T-helper 17 cell (primary cell): ENCODE measurements at places on chromosomes 1 and 21.

GRCh38 chr1:179828554-179829110 lies 49.0 kb downstream of the TOR1AIP2 start:
- peaks cover 20% of the 10 kb centered on the region for H3K4me1 ChIP-seq
- no peak for DNase-seq
- peaks cover 3% of the 10 kb centered on the region for H3K36me3 ChIP-seq
- no peak overlapping the region for H3K4me3 ChIP-seq
- peaks cover 10% of the 10 kb centered on the region for H3K27me3 ChIP-seq
- H3K27ac ChIP-seq, result no peak overlapping the region

GRCh38 chr1:7565099-7565750 lies 205.9 kb upstream of the VAMP3 start:
- H3K27ac ChIP-seq, result no peak overlapping the region
- no peaks in the 10 kb centered on the region for H3K36me3 ChIP-seq
- no peak overlapping the region for H3K4me3 ChIP-seq
- no peaks in the 10 kb centered on the region for H3K4me1 ChIP-seq
- H3K27me3 ChIP-seq, result peaks cover 10% of the 10 kb centered on the region
- DNase-seq, result no peak

DNA sequence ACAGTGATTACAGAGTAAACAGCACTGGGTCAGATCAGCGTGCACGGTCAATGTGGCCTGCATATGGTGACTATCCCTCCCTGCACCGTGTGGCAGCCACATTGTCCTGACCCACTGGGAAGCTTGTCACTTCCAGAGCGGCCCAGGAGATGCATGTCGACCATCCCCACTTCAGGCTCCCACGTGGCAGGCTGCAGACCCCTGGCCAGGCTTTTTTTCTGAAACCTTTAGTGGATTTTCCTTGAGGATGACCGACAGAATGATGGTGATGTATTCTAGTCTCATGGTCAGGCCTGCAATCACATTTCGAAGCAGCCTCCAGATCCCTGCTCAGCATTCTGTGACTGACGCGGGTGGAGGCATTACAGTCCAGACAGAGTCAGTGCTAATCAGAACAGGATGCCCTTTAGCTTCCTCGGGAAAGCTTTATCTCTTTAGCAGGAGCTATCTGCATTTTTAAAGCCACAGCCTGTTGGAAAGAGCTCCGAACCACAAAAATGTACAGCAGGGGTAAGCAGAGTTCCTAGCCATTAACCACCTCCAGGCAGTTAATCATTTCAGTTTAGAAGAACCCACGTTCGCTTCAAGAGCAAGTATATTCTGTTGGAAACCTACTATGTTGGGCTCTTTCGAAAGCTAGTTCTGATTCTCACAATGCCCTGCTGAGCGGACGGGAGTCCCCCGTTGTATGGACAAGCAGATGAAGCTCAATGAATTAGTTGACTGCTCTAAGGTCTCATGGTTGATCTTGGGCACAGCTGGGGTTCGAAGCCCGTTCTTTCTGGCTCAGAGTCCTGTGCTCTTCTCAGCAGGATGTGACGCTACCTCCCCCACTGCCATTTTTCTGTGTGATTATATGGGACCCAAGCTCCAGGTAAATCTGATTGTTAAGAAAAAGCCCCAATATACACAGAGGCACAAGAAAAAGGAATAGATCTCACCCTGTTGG lies 56.5 kb downstream of the IRF2BP2 start:
- H3K27ac ChIP-seq, result no peak overlapping the region
- H3K4me1 ChIP-seq, result no peaks in the 10 kb centered on the region
- peaks cover 10% of the 10 kb centered on the region for H3K27me3 ChIP-seq
- DNase-seq, result no peak
- H3K36me3 ChIP-seq, result no peaks in the 10 kb centered on the region
- H3K4me3 ChIP-seq, result no peak overlapping the region

DNA sequence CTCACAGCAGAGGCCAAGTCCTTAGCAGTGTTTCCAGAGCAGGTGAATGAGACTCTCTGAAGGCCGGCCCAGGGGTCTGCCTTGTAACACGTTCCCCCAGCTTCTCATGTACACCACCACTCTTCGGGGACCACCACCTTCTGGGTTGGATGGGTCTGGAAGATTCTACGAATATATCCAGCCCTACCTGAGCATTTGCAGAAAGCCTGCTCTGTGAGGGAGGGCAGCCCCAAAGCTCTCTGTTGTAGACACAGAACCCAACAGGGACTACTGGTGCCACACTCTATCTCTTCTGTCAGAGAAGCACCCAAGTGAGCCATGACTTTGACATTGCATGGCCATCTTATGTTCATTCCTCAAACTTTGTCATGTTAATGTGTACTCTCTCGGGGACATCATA lies 61.8 kb downstream of the CD247 start:
- no peaks in the 10 kb centered on the region for H3K36me3 ChIP-seq
- DNase-seq, result no peak
- peak overlapping the region; percentile 91 for H3K4me3 ChIP-seq
- peaks cover 40% of the 10 kb centered on the region for H3K4me1 ChIP-seq

DNA sequence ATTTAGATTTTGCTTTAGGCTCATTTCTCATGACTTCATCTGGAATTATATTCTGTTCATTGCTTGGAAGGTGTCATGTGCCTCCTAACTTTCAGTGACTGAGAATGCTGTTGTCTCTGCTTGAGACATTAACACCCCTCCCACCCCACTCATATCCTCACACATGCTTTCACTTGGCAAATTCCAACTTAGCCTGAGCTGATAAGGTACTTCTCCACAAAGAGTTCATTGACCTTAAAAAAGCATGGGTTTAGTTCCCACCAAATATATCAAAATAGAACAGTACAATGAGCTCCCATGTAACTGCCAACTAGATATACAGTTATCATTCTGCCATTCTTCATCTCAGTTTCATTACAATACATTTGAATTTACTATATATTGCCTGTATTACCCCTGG lies 576.5 kb upstream of the ADGRL2 start:
- H3K36me3 ChIP-seq, result no peaks in the 10 kb centered on the region
- H3K27me3 ChIP-seq, result no peaks in the 10 kb centered on the region
- H3K4me1 ChIP-seq, result no peaks in the 10 kb centered on the region
- no peak for DNase-seq

DNA sequence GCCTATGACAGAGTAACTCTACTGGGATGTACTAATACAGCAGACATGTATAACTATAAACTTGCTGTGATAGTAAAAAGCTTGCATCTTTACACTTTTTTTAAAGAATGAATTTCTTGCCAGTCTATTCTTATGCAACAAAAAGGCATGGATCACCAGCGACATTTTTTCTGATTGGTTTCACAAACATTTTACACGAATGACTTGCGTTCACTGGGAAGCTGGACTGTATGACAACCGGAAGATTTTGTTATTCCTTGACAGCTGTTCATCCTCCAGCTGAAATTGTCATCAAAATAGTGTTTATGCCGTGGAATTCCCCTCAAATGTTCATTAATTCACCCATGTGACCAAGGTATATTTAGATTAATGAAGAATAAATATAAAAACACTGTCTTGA lies 131.0 kb downstream of the XPR1 start:
- peaks cover 2% of the 10 kb centered on the region for H3K4me1 ChIP-seq
- H3K36me3 ChIP-seq, result no peaks in the 10 kb centered on the region
- no peak overlapping the region for H3K4me3 ChIP-seq
- H3K27me3 ChIP-seq, result no peaks in the 10 kb centered on the region
- no peak overlapping the region for H3K27ac ChIP-seq

DNA sequence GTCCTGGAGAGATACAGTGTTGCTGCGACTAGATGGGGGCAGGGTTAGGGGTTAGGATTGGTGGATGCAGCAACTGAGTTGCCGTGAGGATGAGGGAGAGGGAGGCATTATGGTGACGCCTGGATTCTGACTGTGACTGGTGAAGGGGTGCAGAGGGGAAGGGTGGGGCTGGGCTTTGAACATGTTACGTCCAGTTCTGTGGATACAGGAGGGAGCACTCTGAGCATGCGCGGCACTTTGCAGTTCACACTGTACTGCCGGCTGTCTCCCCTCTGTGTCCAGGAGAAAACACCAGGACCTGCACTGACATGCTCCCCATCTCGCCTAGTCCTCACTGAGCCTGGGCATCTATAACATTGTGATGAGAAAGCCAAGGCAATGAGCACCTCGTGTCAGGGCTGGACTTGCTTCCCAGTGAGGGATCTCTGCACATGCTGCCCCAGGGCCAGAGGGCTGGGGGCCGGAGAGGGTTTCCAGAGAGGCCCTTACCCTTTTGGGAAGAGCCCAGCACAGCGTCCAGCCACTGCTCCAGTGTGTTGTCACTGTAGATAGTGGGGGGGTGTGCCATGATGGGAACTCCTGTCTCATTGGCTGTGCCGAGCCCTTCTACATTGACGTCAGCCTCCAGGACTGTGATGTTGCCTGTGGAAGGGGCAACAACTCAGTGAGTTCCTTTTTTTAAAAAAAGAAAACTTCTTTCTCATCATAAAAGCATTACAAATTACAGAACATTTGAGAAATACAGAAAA lies 7.6 kb downstream of the FAM151A start:
- peaks cover 4% of the 10 kb centered on the region for H3K36me3 ChIP-seq
- H3K4me1 ChIP-seq, result peaks cover 5% of the 10 kb centered on the region
- H3K4me3 ChIP-seq, result no peak overlapping the region
- DNase-seq, result no peak
- no peak overlapping the region for H3K27ac ChIP-seq

GRCh38 chr1:91011726-91012125 lies 10.1 kb downstream of the ZNF644 start:
- no peaks in the 10 kb centered on the region for H3K27me3 ChIP-seq
- DNase-seq, result no peak
- peaks cover 65% of the 10 kb centered on the region for H3K4me1 ChIP-seq
- peak overlapping the region; percentile 83 for H3K4me3 ChIP-seq

- H3K4me3 ChIP-seq, result no peak overlapping the region
- H3K36me3 ChIP-seq, result no peaks in the 10 kb centered on the region
- no peak for DNase-seq
- H3K4me1 ChIP-seq, result peaks cover 13% of the 10 kb centered on the region
- H3K27me3 ChIP-seq, result no peaks in the 10 kb centered on the region
These were observed 59.6 kb upstream of the C1orf87 start for GRCh38 chr1:60133000-60133673.

- H3K27me3 ChIP-seq, result peaks cover 11% of the 10 kb centered on the region
- H3K27ac ChIP-seq, result no peak overlapping the region
- no peak for DNase-seq
- no peak overlapping the region for H3K4me3 ChIP-seq
These were observed 1438.4 kb upstream of the B3GALT2 start for GRCh38 chr1:194624833-194625232.

- peaks cover 3% of the 10 kb centered on the region for H3K36me3 ChIP-seq
- no peak for DNase-seq
- peaks cover 2% of the 10 kb centered on the region for H3K4me1 ChIP-seq
- H3K27ac ChIP-seq, result no peak overlapping the region
- no peak overlapping the region for H3K4me3 ChIP-seq
These were observed 118.2 kb upstream of the ZNF678 start for GRCh38 chr1:227445092-227445674.

GRCh38 chr1:16617778-16618580 lies 4.6 kb upstream of the NBPF1 start:
- H3K27ac ChIP-seq, result no peak overlapping the region
- no peaks in the 10 kb centered on the region for H3K27me3 ChIP-seq
- H3K4me3 ChIP-seq, result no peak overlapping the region
- no peaks in the 10 kb centered on the region for H3K36me3 ChIP-seq
- DNase-seq, result no peak

DNA sequence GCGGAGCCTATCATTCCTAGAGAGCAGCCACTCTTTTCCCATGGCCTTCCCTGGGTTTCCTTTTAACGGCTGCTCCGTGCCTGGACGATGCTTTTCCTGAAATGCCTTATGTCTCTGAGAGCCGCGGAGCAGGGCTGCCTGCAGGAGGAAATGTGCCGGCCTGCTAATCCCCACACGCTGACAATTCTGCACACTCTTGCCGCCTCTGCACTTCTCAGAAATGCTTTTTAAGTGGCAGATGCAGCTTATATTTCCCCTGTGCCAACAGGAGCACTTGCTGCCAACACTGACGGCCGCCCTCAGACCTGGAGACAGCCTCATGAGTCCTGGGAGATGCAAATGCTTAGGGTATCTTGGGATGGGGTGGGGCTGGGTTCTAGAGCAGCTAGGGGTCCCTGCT lies 253.2 kb downstream of the GRIK3 start:
- no peak for DNase-seq
- no peak overlapping the region for H3K27ac ChIP-seq
- peaks cover 62% of the 10 kb centered on the region for H3K27me3 ChIP-seq
- H3K4me1 ChIP-seq, result peaks cover 5% of the 10 kb centered on the region

GRCh38 chr1:30191154-30191702 lies 532.2 kb downstream of the MATN1 start:
- DNase-seq, result peak; percentile 41
- H3K27me3 ChIP-seq, result no peaks in the 10 kb centered on the region
- peak overlapping the region; percentile 69 for H3K4me3 ChIP-seq
- H3K4me1 ChIP-seq, result peaks cover 51% of the 10 kb centered on the region
- H3K27ac ChIP-seq, result peak overlapping the region; percentile 86

DNA sequence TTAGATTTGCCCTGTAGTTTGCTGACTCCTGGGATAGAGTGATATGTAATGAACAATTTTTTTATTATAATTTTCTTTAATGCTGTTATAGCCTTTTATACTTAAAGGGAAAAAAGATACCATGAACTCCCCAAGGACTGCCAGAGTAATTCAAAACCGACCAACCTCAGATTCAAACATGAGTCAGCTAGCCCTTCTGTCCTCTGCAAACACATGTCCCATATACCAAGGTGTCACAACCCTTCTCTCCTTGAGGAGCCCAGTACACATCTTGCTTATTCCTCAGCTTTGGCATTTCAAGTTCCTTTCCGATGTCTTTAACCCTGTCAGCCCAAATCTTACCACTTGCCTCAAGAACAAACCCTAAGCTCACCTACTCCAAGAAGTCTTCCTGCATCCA lies 184.9 kb downstream of the KCNH1 start:
- DNase-seq, result no peak
- no peaks in the 10 kb centered on the region for H3K36me3 ChIP-seq
- H3K27ac ChIP-seq, result no peak overlapping the region
- H3K4me1 ChIP-seq, result peaks cover 2% of the 10 kb centered on the region
- no peak overlapping the region for H3K4me3 ChIP-seq

DNA sequence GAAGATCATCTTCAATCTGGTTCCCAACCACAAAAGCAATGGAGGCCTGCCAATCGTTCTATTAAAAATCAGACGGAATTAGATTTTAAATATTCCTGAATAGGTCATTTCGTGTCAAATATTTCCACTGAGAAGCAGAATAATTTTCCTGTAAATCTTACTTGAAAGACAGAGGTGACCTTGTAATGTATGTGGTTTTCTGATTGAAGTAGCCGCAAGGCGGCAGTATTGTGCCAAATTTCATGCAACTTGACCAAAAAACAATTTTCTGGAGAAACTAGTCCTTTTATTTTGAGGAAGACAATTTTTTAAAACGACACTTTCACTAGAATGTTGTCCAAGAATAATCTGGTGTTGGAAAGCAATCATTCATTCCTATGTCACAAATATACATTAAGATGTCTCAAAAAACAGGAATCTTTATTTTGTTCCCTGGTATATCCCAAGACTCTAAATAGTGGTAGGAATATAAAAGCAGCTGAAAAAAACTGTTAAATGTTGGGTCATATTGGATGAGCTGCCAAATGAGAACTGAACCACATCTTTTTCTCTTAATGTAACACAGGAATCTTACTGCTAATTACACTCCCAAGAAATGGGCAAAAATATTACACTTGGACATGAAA lies 33.6 kb downstream of the SPAG17 start:
- no peak for DNase-seq
- no peak overlapping the region for H3K27ac ChIP-seq
- no peak overlapping the region for H3K4me3 ChIP-seq
- peaks cover 6% of the 10 kb centered on the region for H3K27me3 ChIP-seq
- no peaks in the 10 kb centered on the region for H3K4me1 ChIP-seq

- no peaks in the 10 kb centered on the region for H3K27me3 ChIP-seq
- H3K4me3 ChIP-seq, result no peak overlapping the region
- H3K36me3 ChIP-seq, result no peaks in the 10 kb centered on the region
These were observed 44.6 kb downstream of the CDCP2 start for GRCh38 chr1:54108156-54108555.
